ENCODE measurements at places on chromosomes 6 and 20.

- no peak for DNase-seq
Measured at GRCh38 chr6:13573669-13574110, 711 bp upstream of the SIRT5 start.

GRCh38 chr6:149049230-149049629 is 268.3 kb upstream of the TAB2 start:
- DNase-seq: no peak

GRCh38 chr20:23759306-23759940 is 8.7 kb upstream of the CST1 start:
- DNase-seq: no peak

DNA sequence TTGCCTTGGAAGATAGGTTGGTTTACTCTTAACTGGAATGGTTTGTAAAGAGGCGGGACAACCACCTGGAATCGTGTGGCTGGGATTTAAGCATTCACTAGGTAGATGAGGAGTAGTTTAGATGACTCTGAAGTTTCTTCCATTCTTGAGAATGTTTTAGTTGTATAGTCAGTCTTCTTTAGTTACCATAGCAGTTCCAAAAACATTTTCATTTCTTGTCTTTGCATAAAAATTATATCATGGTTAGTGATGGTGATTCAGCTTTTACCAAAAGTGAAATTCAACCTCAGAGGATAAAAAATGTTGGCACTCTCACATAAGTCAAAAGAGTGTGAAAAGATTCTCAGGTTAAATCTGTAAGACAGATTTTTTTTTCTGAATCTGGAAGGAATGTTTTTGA is 70.3 kb downstream of the SMAP1 start:
- DNase-seq: no peak

DNA sequence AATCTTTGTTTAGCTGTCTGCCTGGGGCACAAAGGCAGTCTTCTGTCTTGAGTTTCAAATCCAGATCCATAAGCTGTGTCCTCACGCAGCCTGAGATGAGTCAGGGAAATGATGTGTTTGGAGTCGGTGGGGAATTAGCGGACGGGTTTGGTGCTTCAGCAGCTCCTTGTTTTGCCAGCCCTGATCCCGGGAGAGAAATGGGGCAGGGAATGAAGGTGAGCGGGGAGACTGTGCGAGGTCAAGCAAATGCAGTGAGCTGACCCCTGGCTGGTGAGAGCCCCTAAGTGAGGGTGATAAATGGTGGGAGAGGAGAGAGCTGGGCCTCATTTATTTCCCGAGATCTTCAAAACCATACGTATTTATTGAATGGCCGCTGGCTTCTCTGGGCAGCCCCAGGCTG is 21.6 kb downstream of the DUSP22 start:
- no peak for DNase-seq

DNA sequence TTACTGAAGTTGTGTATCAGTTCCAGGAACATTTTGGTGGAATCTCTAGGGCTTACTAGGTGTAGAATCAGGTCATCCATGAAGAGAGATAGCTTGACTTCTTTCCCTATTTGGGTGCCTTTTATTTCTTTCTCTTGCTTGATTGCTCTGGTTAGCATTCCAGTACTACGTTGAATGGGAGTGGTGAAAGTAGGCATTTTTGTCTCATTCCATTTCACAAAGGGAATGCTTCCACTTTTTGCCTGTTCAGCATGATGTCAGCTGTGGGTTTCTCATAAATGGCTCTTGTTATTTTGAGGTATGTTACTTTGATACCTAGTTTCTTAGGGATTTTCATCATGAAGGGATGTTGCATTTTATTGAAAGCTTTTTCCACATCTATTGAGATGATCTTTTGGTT is 195.3 kb downstream of the MOXD1 start:
- no peak for DNase-seq

DNA sequence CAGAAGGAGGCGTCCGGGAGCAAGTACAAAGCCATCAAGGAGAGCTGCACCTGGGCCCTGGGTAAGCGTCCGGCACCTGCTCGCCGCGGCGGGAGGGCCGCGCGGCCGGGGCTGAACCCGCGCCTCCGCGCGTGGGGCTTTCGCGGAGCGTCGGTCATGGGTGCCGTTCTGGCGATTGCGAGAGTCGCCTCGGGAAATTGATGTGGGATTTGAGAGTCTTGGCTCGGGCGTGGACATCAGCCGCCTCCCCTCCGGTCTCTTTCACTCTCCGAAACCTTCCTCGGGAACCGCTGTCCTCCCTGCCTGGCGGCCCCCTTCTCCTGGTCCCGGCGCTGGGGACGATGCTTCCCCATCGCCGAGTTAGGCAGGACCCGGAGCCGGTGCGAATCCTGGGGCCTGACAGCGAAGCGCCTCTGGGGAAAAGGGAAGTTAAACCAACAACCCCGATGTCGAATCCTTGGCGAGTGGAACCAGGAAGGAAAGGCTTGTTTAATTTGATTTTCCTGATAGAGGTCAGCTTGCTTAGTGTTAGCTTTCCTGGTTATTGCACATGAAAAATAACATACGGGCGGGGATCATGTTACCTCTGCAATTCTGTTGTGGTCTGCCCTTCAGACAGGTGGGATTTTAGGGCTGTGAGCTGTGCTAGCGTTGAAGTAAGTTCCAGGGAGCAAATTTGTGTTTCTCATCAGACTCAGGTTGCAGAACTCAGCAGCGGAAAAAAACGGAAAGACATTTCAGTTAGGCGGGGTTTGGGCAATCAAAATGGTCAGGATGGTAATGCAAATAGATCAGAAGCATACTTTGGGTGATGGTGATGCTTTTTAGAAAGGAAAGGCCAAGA is 594 bp downstream of the ARFGEF3 start:
- DNase-seq: no peak

DNA sequence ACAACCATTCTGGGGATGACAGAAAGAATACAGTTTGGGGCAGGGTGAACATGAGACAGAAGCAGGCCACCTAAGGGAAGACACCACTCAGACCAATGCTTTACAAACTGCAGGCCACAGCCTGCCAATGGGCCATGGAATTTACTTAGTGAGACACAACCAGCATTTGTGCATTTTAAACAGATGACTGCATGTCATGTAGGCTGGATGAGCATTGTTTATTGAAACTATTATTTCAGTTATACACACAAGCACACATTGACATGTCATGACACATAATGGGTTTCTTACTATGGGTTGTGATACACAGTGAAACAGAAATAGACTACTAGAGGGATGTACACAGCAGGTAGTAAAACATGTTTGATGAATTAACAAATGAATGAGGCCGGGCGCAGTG is 8.0 kb downstream of the PGM3 start:
- no peak for DNase-seq

- no peak for DNase-seq
Measured at GRCh38 chr6:130489514-130489913, 123.7 kb downstream of the TMEM200A start.

- no peak for DNase-seq
Measured at GRCh38 chr20:34112600-34113101, 608 bp upstream of the EIF2S2 start.

- DNase-seq: no peak
Measured at GRCh38 chr6:2523061-2523460, 227.7 kb downstream of the MYLK4 start.

DNA sequence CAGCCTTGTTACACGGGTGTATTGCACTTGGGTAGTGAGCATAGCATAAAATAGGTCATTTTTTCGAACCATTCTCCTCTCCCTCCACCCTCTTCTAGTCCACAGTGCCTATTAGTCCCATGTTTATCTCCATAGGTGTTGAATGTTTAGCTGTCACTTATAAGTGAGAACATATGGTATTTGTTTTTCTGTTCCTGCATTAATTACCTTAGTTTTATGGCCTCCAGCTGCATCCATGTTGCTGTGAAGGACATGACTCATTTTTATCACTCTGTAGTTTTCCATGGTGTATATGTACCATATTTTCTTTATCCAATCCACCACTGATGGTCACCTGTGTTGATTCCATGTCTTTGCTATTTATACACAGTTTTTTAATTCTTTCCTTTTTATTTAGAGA is 889.5 kb downstream of the EYS start:
- no peak for DNase-seq

DNA sequence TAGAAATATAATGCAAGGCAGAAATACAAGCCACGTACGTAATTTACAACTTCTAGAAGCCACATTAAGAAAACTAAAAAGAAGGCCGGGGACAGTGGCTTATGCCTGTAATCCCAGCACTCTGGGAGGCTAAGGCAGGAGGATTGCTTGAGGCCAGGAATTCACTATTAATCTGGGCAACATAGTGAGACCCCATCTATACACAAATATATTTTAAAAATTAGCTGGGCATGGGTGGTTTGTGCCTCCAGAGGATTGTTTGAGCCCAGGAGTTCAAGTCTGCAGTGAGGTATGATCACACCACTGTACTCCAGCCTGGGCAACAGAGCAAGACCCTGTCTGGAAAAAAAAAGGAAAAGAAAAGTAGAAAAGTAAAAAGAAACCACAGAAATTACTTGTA is 12.3 kb downstream of the MPC1 start:
- no peak for DNase-seq

GRCh38 chr6:82702574-82702973 is 339.0 kb downstream of the TPBG start:
- no peak for DNase-seq

DNA sequence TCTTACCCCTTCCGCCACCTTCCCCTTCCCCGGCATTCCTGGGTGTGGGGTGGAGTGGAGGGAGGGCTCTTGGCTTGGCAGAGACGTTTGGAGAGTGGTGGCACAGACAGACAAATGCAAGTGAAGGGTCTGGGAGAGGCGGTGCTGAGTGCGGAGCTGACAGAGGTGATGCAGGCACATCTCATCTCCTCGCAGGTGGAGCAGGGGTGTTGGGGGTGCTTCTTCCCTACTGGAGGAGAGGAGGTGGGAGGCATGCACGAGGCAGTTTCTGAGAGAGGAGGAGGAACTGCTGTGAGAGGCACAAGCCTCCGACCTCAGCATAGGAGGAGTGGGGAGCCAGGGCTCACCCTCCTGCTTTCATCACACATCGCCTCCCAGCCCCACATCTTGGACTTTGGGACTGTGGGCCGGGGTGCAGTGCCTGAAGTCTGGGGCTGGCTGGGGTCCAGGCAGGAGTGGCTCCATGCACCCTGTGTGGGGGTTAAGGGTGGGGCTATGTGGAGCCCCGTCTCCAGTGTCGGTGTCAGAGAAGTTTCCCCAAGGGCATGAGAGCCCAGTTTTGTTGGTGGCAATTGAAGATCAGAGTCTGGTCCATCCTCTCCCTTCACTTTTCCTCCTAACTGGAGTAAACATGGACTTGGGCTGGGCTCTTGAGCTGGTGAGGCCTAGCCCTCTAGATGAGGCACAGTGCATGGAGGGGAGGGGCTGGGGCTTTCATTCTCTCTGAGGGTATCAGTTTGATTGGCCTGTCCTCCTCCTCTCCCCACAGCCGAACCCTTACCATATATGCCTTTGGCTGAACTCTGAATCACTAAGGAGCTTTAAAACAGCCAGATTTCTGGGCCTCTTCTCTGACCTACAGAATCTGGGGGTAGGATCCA is 20.2 kb upstream of the SLC22A7 start:
- no peak for DNase-seq

- DNase-seq: no peak
Measured at GRCh38 chr6:146456886-146457285, 86.7 kb upstream of the RAB32 start.

DNA sequence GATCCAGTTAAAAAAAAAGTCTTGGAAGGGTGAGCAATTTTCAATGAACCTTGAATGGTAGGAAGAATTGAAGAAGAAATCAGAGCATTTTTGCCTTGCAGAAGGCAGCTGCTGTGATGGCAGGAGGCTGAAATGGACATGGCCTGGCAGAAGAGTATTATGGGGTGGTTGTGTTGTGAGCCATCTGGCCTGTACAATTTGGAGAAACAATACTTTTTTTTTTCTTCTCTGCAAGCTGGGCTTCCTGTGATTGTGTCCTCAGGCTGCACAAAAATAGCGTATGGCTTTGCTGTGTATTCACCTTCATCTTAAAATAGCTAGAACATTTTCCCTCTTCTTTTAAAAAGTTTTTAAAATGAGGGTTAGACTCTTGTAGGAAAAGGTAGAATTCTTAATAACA is 21.4 kb downstream of the SYCP2L start:
- DNase-seq: no peak

DNA sequence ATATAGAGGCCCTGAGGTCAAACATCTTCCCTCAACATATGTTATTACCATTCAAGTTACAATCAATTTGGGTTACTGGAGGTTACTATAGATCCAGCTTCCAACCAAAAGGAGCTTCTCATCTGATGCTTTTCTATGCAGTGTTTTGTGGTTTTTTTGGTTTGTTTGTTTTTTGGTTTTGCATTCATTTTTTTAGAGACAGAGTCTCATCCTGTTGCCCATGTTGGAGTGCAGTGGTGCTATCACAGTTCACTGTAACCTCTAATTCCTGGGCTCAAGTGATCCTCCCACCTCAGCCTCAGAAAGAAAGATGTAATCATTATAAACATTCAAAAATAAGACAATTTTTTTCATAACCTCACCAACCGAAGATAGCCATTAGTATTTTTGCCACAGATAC is 124.4 kb upstream of the JARID2 start:
- DNase-seq: no peak

DNA sequence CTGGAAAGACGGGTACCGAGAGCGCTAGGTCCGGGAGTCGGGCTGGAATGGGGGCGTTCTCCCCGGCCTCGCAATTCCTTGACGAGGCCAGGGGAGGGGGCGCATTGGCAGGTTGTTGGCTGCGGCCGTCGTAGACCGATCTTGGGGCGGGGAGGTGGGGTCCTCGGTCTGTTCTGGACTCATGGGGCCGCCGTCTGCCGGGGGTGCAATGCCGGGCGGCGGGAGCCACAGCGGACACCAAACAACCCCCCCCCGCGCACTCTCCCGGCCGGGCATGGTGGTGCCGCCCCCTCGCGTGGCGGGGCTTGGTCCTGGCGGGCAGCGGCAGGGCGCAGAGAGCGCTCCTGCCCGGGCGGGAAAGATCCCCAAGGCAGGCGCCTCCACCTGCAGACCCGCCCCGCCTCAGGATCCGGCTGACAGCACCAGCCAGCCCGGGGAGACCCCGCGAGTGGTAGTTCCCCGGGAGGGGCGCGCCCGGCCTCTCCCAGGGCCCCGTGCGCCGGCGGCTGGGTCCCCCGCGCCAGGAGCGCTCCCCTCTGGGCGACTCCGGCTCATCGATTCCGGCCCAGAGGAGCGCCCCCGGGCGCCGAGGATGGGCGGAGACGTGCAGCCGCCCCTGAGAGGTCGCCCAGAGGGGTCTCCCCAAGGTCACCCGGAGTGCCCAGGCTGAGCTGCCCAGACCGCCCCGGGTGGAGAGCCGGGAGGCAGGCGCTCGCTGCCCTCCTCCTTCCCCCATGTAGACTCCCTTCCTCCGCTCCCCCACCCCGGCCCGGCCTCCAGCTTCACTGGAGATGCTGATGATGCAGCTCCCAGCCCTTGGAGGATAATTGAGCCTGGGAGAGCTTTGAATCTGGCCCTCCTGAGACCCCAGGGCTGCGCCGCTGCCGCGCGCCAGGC is 709 bp downstream of the PPP1R16B start:
- no peak for DNase-seq

Measured in GM04504 (cell line).